ENCODE measurements at places on chromosomes 2 and 18.

- no peak for DNase-seq
Observed at GRCh38 chr18:55228707-55229106, 269.4 kb upstream of the CCDC68 start.

DNA sequence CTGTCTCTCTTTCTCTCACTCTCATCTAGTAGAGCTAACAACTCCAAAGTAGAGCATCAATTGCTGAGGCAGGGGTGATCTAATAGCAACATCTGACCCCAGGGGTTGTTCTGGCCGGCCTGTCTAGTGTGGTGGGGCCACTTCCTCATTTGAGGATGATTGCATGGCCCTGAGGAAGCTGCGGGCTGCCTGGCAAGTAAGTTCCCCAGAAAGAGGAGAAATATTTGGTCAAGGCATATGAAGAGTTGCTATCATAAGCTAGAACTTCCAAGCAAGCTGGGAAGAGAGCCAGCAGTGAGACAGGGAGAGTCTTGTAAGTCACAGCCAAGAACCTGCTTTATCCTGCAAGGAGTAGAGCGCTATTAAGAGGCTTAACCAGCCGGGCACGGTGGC is 50.8 kb upstream of the TMEM87B start:
- no peak for DNase-seq

DNA sequence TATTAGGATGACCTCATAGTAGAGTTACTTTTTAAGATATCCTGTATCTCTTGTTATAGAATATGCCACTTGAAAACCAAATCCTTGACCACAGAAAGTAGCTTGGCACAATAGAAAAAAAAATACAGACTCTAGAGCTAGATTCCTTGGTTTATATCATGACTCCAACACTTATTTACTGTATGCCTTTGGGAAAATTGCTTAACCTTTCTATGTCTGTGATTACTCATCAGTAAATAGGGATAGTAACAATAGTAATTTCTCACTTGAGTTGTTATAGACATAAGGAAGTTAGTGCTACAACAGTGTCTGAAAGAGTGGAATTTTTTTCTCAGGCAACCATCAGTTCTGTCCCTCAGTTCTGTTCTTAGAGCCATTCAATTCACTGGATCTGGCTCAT is 193.8 kb downstream of the GULP1 start:
- no peak for DNase-seq

DNA sequence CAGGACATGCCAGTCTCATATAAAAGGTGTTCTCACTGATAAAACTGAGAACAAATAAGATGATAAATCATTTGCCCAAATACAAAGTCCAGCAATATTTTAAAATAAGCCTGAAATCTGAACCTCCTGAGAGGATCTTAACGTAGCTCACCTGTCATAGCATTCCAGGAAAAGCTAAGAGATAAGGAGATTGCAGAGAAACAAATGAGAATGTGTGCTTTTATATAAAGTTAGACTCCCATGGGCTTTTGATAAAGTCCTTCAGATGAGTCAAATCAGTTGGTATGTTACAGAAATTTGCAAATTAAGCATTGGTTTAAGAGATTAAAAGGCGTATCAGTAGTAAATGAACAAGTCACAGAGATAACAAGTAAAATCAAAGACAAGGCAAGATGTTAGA is 452.9 kb upstream of the CHAC2 start:
- no peak for DNase-seq

DNA sequence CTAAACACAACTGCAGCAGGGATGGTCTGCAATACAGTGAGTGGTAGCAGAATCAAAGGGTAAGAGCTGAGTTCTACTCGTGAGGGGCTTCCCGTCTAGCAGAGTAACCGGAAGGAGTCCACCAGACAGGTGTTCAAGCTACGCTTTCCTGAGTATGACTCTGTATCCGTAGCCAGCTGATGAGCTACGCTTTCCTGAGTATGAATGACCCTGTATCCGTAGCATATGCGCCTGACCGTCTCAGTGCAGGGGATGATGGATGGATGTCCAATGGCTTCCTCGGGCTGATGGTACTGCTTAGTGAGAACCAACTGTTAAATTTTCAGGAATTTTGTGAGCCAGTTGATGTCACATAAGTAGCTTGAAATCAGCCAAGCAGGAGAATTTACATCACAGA is 244.1 kb upstream of the MYT1L start:
- no peak for DNase-seq

GRCh38 chr2:149441255-149441654 is 110.9 kb downstream of the LYPD6 start:
- no peak for DNase-seq

DNA sequence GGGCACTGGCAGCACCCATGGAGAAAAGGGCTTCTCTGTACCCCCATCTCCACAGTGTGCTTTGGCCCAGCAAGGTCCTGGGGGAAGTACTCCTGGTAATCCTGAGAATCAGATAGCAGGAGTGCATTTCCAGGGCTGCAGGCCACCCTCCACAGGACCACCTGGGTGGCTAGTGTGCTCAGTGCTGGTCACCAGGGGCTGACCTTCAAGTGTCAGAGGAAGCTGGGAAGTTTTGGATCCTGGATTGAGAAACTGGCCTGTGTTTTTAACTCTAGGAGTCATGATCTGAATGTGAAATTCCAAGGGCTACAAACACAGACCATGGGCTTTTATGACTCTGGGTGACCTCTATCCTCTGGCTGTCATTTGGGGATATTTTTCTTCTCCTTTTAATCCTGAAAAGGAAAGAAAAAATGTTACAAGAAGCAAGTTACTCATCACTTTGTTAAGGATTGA is 9.3 kb downstream of the RHOB start:
- no peak for DNase-seq

GRCh38 chr2:136331226-136331625 is 213.3 kb upstream of the CXCR4 start:
- DNase-seq = no peak

GRCh38 chr2:107380912-107381311 is 445.8 kb upstream of the RGPD4 start:
- DNase-seq = no peak

DNA sequence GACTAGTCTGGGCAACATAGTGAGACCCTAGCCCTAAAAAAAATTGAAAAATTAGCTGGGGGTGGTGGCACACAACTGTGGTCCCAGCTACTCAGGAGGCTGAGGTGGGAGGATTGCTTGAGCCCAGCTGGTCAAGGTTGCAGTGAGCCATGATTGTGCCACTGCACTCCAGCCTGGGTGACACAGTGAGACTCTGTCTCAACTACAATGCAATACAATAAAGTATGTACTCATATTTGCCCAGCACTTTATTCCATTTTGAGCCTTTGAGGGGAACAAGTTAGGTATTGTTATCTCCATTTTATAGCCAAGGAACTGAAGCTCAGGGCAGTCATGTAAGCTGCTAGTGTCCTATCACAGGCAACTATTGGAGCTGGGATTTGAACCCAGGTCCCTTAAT is 49.3 kb upstream of the PLB1 start:
- no peak for DNase-seq

DNA sequence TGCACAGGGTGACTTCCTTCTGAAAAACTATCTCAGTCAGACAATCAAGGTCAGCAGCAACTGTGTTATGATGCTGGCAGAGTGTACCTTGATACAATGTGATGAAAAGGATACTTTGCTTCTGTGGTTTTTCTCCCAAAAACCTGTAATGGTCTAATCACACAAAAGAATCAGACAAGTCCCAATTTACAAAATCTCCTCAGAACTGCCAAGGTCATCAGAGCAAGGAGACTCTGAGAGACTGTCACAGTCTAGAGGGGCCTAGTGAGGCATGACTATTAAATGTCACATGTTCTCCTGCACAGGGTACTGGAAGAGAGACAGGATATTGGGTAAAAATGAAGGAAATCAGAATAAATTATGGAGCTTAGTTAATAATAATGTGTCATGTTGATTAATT is 185.4 kb downstream of the ST6GAL2 start:
- no peak for DNase-seq

DNA sequence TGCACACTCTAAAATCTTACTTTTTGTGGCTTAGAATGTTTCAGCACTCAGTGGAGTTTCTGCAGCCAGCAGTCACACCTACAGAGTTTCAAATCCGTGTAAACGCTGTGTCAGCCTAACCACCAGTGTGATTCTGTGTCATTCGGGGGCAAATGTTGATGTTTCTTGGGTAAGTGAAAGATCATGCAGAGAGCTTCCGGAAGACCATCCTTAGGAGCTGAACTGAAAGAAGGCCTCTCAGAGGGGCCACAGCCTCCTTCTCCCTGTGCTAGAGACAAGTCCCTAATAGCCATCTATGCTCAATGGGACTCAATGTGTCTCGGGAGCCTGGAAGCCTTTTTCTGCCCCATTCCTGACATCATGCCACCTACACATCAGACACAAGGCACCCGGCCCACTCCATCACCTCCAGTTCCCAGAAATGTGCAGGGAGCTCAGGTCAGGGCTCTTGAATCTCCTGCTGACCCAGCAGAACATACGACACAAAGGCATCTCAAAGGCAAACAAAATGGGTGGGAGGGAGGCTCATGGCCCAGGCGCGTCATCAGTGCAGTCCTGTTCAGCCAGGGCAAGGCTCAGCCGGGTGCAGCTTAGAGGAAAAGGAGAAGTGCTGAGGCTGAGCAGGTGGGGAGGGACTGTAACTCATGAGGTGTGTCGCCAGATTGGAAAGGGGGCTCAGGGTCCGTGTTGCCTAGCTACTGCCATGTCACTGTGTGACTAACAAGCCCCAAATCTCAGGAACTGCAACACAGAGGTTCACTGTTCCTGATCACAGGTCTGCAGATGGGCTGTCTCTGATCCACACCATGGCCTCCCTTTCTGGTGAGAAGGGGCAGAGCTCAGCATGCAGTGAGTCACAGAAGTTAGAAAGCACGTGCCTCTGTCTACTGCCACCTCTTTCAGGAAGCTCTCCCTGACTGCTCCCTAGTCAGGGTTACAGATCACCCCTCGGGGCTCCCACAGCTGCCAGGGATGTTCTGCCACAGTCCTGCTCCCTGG is 82.0 kb downstream of the SMAD7 start:
- no peak for DNase-seq

GRCh38 chr18:46622451-46622850 is 34.6 kb downstream of the LOXHD1 start:
- DNase-seq = no peak

GRCh38 chr2:152580714-152581113 is 136.5 kb downstream of the PRPF40A start:
- DNase-seq = no peak

- DNase-seq = no peak
Observed at GRCh38 chr2:101087638-101088037, 63.5 kb downstream of the TBC1D8 start.

DNA sequence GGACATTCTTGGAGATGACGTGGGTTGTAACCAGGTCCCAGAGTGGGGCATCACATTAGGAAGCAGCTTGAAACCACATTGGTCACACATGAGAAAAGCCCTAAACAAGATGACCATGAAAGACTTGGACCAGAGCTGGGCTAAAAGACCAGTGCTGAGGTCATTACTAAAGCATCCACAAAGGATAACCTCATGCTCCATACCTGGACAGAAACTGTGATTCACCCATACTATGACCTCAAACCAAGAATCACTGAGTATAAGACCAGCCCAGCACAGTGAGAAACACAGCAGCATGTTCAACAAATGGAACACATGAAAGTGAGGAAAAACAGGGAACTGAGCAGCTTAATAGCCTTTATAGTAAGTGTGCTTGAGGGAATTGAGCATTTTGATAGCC is 635.5 kb upstream of the NETO1 start:
- DNase-seq = no peak

DNA sequence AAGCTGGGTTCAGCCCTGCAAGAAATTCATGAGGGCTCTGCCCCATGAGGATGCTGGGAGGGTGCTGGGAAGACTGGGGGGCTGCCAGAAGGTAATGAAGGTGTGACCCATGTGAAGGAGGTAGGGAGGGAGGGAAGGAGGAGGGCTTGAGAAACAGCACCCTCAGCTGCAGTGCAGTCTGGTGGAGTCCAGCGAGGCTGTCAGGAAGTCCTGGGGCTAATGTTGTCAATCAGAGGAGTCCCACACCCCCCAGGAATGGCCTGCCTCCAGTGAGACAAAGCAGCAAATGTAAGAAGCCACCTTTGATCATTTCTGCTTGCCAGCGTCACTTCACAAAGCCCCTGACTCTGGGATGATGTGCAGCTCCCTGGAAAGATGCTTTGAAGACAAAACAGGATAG is 248.4 kb downstream of the SH3BP4 start:
- no peak for DNase-seq
